ENCODE measurements at places on chromosomes 1 and 21.

- H3K36me3 ChIP-seq = no peaks in the 10 kb centered on the region
- H3K4me3 ChIP-seq = no peak overlapping the region
- no peak overlapping the region for H3K27ac ChIP-seq
These were observed 496.9 kb downstream of the NEGR1 start for GRCh38 chr1:71785450-71785849.

- H3K4me3 ChIP-seq = no peak overlapping the region
- no peaks in the 10 kb centered on the region for H3K27me3 ChIP-seq
- no peaks in the 10 kb centered on the region for H3K36me3 ChIP-seq
- H3K4me1 ChIP-seq = peaks cover 31% of the 10 kb centered on the region
- H3K27ac ChIP-seq = no peak overlapping the region
These were observed 8.6 kb downstream of the FMOD start for GRCh38 chr1:203342192-203342940.

GRCh38 chr21:36817732-36818450, 119.0 kb downstream of the SIM2 start:
- H3K4me1 ChIP-seq = peaks cover 5% of the 10 kb centered on the region
- H3K27me3 ChIP-seq = no peaks in the 10 kb centered on the region
- DNase-seq = no peak
- H3K36me3 ChIP-seq = no peaks in the 10 kb centered on the region

DNA sequence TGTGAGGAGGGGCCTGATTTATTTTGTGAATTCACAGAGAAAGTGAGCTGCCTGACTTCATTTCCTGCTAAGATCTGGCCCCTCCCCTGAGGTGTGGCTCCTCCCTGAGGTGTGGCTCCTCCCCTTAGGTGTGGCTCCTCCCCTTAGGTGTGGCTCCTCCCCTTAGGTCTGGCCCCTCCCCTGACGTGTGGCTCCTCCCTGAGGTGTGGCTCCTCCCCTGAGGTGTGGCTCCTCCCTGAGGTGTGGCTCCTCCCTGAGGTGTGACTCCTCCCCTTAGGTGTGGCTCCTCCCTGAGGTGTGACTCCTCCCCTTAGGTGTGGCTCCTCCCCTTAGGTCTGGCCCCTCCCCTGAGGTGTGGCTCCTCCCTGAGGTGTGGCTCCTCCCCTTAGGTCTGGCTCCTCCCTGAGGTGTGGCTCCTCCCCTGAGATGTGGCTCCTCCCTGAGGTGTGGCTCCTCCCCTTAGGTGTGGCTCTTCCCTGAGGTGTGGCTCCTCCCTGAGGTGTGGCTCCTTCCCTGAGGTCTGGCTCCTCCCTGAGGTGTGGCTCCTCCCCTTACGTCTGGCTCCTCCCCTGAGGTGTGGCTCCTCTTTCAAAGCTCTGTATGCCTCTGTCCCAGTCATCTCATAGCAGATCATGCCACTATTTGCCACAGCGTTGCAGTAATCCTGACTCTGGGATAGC, 26.9 kb upstream of the LRRC3 start:
- no peak overlapping the region for H3K4me3 ChIP-seq
- no peaks in the 10 kb centered on the region for H3K4me1 ChIP-seq
- H3K27ac ChIP-seq = no peak overlapping the region
- no peaks in the 10 kb centered on the region for H3K27me3 ChIP-seq

- peaks cover 23% of the 10 kb centered on the region for H3K4me1 ChIP-seq
- DNase-seq = no peak
- H3K27me3 ChIP-seq = no peaks in the 10 kb centered on the region
- no peak overlapping the region for H3K4me3 ChIP-seq
- no peaks in the 10 kb centered on the region for H3K36me3 ChIP-seq
These were observed 22.5 kb downstream of the ERRFI1 start for GRCh38 chr1:8003438-8004112.

DNA sequence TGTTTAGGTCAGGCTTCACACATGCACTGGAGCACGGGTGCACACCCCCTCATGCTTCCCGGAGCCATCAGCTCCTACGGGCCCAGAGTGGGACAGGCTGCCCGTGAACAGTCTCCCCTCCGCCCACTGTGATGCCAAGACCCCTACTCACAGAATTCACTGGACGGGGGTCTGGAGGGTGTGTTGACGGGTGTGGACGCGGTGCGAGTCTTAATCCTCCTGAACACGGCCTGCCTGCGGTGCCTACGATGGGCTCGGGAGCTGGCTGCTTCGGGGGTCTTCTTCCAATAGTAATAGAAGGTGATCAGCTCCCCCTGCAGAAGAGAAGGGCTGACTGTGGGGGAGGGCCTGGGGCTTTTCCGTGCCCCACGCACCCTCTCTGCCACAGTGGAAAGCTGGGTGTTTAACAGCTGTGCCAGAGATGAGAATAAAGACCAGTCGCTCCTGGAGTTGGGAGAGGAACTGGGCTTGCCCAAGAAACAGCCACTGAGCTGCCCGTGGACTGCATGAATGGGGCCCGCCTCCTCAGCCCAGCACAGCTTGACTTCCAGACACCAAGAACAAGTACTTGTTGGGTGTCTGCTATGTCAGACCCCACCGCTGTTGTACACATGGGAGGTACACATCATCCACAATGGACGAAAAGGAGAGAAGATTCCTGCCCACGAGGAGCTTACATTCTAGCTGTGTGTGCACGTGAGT, 47.9 kb downstream of the SLC45A1 start:
- peak overlapping the region; percentile 75 for H3K27ac ChIP-seq
- H3K36me3 ChIP-seq = peaks cover 25% of the 10 kb centered on the region
- no peaks in the 10 kb centered on the region for H3K27me3 ChIP-seq
- H3K4me3 ChIP-seq = no peak overlapping the region

DNA sequence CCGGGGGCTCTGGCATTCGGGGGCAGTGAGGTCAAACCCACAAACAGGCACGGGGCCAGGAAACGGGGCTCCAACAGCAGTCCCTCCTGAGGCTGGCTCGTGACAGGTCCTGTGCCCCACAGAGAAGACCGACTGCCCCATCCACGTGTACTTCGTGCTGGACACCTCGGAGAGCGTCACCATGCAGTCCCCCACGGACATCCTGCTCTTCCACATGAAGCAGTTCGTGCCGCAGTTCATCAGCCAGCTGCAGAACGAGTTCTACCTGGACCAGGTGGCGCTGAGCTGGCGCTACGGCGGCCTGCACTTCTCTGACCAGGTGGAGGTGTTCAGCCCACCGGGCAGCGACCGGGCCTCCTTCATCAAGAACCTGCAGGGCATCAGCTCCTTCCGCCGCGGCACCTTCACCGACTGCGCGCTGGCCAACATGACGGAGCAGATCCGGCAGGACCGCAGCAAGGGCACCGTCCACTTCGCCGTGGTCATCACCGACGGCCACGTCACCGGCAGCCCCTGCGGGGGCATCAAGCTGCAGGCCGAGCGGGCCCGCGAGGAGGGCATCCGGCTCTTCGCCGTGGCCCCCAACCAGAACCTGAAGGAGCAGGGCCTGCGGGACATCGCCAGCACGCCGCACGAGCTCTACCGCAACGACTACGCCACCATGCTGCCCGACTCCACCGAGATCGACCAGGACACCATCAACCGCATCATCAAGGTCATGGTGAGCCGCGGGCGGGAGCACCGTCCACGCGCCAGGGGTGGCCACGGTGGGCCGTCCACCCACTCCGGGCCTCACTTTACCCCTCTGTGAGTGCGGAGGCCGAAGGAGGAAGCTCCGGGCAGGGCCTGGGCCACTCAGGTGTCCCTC, 14.2 kb downstream of the COL6A2 start:
- H3K36me3 ChIP-seq = peaks cover 55% of the 10 kb centered on the region
- H3K27ac ChIP-seq = no peak overlapping the region
- H3K4me1 ChIP-seq = peaks cover 6% of the 10 kb centered on the region
- no peaks in the 10 kb centered on the region for H3K27me3 ChIP-seq

DNA sequence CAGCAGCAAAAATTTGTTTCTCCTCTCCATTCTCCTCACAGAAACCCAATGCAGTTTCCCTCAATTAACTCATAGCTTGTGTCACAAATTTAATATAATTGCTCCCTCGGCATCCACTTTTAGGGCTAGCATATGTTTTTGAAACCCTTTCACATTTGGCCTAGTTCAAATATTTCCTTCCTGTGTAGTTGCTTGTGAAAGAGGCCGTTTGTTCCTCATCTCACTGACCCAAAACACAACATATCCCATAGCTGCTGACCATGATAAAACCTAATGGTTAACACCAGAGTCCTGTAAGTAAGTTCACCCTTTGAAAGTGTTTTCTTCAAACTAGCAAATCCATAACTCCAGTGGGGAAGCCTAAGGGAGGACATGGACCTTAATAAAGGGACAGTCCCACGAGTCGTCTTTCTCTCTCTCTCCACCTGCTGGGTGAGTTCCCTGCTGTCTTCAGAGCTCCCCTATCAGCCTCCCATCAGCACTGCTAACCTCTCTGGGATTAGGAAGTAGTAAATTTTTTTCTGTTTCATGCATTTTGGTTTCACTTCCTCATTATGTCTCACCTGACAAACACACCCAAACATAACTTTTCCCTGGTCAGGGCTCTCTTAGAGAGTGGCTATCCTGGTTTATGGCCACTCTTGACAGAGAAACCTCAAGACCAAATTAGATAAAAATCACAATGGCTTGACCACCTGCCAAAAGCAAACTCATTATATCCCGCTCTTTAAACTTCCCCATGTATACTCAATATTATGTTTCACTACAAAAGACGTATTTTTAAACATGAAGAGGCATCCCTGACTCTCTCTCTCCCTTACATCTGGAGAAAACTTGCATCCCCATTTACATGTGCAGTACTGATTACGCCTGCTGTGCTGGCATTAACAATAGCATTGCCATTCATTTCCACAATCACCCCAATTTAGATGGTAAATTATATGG, 177.7 kb upstream of the HP1BP3 start:
- no peak for DNase-seq
- H3K4me3 ChIP-seq = no peak overlapping the region
- H3K27me3 ChIP-seq = no peaks in the 10 kb centered on the region
- H3K4me1 ChIP-seq = no peaks in the 10 kb centered on the region

DNA sequence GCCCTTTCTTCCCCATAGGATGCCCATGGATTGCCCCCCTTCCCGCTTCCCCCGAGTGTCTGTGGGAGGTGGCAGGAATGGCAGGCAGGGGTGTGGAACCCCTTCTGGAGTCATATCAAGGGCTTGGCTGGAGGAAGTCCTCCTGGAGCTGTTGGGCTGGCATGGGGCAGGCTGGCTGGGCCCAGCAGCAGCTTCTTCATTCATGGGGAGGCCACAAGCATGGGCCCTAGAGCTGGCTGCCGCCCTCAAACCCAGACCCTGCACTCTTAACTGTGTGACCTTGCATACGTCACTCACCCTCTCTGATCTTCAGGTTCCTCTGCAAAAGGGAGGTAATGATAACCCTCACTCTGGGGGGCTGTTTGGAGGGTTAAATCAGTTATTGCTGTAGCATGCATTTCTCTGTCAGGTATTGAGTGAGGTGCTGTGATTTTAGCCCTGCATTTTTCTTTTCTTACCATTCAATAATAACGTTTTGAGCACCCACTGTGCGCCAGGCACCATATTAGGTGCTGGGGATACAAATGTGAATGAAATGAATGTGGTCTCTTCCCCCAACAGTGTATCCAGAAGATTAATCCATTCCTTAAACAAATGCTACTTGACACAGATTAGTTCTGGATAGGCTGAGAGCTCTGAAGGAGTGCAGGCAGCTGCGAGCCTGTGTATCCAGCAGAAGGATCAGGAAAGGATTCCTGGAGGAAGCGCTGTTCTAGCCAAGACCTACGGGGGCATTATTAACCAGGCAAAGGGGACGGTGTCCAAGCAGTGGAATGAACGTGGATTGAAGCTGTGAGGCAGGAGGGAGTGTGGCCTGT, 9.3 kb downstream of the PCSK9 start:
- H3K27me3 ChIP-seq = no peaks in the 10 kb centered on the region
- no peaks in the 10 kb centered on the region for H3K4me1 ChIP-seq
- no peaks in the 10 kb centered on the region for H3K36me3 ChIP-seq
- no peak overlapping the region for H3K4me3 ChIP-seq
- no peak overlapping the region for H3K27ac ChIP-seq

DNA sequence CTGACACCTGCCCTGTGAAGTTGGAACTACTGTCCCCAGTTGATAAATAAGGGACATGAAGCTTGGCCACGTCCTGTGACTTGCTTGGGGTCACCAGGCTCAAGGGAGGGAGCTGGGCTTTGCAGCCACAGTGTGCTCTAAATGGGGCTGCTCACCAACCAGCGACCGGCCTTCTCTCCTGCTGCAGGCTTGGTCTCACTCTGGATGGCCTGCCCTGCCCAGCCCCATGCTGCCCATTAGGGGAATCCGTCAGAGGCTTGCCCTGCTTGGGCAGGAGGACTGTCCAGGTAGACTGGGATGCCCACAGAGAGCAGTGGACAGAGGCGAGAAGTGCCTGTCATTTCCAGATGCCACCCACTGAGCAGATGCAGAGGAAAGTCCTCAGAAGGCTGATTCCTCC, 1.2 kb upstream of the CENPS start:
- H3K27me3 ChIP-seq = no peaks in the 10 kb centered on the region
- DNase-seq = no peak
- H3K4me3 ChIP-seq = no peak overlapping the region
- no peaks in the 10 kb centered on the region for H3K36me3 ChIP-seq
- H3K4me1 ChIP-seq = peaks cover 8% of the 10 kb centered on the region

DNA sequence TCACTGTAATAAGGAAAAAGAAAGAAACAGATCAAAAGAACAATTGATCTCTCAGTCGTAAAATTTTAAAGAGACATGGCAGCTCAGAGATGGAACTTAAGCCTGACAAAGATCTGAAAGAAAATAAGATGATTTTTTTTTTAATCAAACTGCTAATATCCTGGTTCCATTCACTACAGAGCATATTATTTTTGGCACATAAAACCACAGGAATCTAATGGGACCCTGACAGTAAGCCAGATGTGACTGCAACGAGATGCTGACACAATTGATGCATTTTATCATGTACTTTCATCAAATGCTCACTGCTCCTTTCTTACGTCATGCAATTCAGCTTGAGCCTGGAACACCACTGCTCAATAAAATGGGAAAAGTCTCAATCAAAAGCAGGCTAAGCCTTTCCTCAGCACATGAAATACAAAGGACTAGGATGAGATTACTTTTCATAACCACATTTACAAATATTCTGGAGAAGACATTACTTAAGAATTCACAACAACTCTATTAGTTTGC, 16.6 kb downstream of the GPATCH2 start:
- no peak for DNase-seq
- H3K4me3 ChIP-seq = no peak overlapping the region
- H3K4me1 ChIP-seq = no peaks in the 10 kb centered on the region
- peaks cover 43% of the 10 kb centered on the region for H3K36me3 ChIP-seq
- no peak overlapping the region for H3K27ac ChIP-seq
- H3K27me3 ChIP-seq = no peaks in the 10 kb centered on the region

DNA sequence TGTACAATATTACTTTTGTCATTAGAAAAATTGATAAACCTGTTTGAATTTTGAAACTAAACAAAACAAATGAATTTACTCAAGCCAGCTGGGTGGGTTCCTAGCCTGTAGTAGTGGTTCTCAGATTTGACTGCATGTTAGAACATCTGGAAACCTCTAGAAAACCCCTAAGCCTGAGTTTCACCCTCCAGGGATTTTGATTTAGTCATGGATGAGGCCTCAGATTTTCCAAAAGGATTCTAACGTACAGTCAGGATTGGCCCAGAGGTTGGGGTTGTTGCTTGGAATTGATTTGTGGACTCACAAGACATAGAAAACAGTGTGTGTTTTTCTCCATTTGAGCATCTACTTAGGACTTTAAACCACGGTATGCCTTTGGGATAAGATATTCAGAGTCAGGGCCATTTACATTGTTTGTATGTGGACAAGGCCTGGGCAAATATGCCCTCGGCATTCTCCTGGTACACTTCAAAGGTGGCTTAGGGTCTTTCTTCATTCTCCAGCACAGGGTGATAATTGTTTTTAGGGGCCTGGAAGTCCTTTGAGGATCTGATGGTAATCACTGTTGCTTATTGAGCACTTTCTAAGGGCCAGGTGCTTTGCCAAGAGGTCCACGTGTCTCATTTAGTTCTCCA, 42.6 kb downstream of the ATP5PO start:
- no peak for DNase-seq
- H3K27ac ChIP-seq = no peak overlapping the region
- no peaks in the 10 kb centered on the region for H3K4me1 ChIP-seq
- H3K36me3 ChIP-seq = no peaks in the 10 kb centered on the region
- no peak overlapping the region for H3K4me3 ChIP-seq
- H3K27me3 ChIP-seq = no peaks in the 10 kb centered on the region
